ENCODE measurements at places on chromosomes 6 and 20. TPM values are rescaled to one million over a fixed set of nuclear protein-coding genes. Genes with fewer than 3 reads are reported as not detected.

- DNase-seq, result no peak
- H3K27ac ChIP-seq, result no peak overlapping the region
- peaks cover 3% of the 10 kb centered on the region for H3K36me3 ChIP-seq
- no peak overlapping the region for H3K4me3 ChIP-seq
- H3K27me3 ChIP-seq, result no peaks in the 10 kb centered on the region
- no peaks in the 10 kb centered on the region for H3K4me1 ChIP-seq
Observed at GRCh38 chr6:134604014-134604676, 286.2 kb upstream of the SGK1 start.

DNA sequence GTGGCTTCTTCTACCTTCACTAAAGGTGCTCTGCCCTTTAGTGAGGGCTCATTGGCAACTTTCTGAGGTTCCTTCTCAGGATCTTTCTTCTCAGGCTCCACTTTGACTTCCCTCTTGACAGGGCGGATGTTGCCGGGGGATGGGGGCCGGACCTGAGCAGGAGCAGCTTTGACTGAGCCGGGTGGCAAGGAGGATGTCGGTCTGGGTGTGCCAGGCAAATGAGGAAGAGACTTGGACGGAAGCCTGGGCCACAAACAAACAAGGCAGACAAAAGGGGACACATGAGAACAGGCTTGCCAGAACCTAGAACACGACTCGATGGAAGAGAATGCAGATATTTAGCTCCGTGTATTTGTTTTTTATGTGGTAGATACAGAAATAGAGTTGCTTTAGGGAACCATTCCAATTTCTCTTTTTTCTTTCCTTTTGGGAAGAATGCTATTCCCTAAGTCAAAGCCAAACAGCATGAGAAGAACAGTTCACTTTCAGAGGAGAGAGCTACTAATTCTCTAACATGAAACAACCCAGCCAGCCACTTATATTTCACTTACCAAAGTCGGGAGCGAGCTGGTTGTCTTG lies 76.2 kb upstream of the BCLAF1 start:
- H3K27ac ChIP-seq, result no peak overlapping the region
- H3K36me3 ChIP-seq, result no peaks in the 10 kb centered on the region
- peak overlapping the region; percentile 13 for H3K4me3 ChIP-seq

DNA sequence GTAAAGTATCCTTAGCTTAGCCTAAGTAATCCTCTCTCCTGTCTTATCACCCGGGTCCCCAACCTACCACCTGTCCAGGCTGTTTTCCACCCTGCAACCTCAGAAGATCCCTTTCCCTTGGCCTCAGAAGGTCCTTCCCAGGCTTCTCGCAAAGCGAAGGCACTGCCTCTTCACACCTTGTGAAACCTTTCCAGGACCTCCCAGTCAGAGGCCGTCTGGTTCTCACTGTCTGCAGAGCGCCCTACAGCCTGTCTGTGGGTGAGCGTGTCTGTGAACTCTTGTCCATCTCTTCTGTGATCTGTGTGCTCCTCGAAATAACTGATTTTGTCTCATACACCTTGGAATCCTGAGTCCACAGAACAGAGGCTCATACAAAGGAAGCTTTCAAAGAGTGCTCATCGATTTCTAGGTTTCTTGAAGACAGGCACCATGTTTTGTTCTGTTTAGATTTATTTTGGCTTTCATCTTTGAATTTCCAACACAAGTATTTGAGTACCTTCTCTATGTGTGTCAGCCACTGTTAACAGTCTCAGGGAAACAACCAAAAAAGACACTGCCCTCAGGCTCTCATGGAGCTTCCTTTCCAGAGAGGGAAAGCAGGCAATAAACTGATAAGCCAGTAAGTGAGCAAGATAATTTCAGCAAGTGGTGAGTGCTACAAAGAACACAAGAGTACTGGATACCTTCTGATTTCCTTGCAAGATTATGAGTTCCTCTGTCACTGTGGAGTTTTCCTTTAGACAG lies 6.3 kb downstream of the PDE10A start:
- no peak overlapping the region for H3K4me3 ChIP-seq
- H3K4me1 ChIP-seq, result no peaks in the 10 kb centered on the region
- H3K36me3 ChIP-seq, result no peaks in the 10 kb centered on the region
- no peak for DNase-seq
- peaks cover 17% of the 10 kb centered on the region for H3K27me3 ChIP-seq

DNA sequence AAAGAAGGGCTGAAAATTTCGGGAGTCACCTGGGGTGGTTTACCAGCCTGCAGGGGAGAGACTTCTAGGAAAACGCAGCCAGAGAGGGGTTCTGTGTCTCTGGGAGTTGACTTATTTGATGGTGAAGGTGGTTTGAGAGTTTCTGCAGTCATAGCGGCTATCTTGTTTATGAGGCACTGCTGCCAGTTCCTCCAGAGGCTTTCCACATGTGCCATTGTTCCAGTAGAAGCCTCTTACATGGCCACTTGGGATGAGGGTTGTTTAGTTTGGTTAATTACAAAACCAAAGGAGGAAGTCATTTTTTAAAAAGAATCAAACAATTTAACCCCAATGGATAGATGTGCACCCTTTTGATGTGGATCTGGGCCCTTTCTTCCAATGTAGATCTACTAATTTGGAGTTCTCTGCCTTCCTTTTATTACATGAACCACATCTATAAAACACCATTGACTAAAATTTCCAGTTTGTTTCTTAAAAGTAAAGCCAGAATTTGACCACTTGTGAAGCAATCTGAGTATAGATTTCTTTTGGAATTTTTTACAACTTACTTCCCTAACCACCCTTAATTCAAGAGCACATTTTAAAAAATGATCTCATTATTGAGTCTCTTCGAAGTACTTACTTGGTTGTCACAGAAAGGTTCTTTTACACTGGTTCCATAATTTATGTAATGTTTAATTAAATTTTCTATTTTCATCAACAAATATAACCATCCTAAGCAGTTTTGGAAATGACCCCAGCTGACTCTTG lies 97.6 kb downstream of the TCP11 start:
- H3K27me3 ChIP-seq, result no peaks in the 10 kb centered on the region
- DNase-seq, result no peak
- no peak overlapping the region for H3K27ac ChIP-seq
- H3K36me3 ChIP-seq, result peaks cover 2% of the 10 kb centered on the region
- no peak overlapping the region for H3K4me3 ChIP-seq
- peaks cover 6% of the 10 kb centered on the region for H3K4me1 ChIP-seq

DNA sequence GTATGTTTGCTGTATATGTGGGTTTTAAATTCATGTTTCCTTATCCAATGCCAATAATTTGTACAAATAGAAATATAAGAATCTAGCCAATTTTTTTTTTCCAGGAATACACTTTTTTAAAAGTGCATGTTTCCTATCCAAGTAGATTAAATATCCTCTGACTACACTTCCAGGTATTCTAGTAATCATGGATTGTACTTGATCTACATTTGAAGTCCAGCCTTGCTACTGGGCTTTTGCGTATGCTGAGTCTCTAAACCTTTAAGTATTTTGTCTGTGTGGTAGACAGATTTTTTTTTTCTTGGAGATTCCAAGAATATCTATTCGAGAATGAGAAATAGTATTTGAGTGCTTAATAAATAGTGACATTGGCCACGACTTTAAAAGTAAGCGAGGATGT lies 188.3 kb downstream of the SASH1 start:
- H3K4me3 ChIP-seq, result no peak overlapping the region
- no peaks in the 10 kb centered on the region for H3K36me3 ChIP-seq
- no peak overlapping the region for H3K27ac ChIP-seq
- DNase-seq, result no peak
- peaks cover 3% of the 10 kb centered on the region for H3K4me1 ChIP-seq
- H3K27me3 ChIP-seq, result peaks cover 4% of the 10 kb centered on the region

DNA sequence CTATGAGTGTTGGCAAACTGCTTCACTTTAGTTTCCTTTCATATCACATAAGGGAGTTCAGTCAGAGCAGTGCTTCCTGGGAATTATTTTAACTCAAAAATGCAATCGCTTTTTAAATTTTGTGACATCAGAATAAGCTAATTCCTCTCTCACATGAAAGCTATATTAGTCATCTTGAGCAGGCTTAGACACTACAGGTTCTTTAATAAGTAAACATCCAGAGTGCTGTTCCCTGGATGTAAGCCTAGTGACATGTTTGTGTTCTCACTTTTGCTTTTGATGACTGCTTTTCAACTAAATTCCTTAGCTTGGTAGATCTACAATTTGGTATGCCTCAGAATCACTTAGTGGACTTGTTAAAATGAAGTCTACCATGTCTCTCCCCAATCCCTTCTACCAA lies 252.7 kb upstream of the POU3F2 start:
- no peak overlapping the region for H3K4me3 ChIP-seq
- DNase-seq, result no peak
- no peaks in the 10 kb centered on the region for H3K4me1 ChIP-seq

GRCh38 chr20:63810730-63811490 lies 20.2 kb downstream of the ZBTB46 start:
- no peak for DNase-seq
- H3K27ac ChIP-seq, result no peak overlapping the region
- H3K36me3 ChIP-seq, result no peaks in the 10 kb centered on the region
- H3K27me3 ChIP-seq, result no peaks in the 10 kb centered on the region
- H3K4me1 ChIP-seq, result no peaks in the 10 kb centered on the region

- no peak overlapping the region for H3K4me3 ChIP-seq
- H3K4me1 ChIP-seq, result no peaks in the 10 kb centered on the region
- no peaks in the 10 kb centered on the region for H3K27me3 ChIP-seq
- no peak overlapping the region for H3K27ac ChIP-seq
- H3K36me3 ChIP-seq, result no peaks in the 10 kb centered on the region
Observed at GRCh38 chr6:18712595-18712994, 325.4 kb downstream of the RNF144B start.

DNA sequence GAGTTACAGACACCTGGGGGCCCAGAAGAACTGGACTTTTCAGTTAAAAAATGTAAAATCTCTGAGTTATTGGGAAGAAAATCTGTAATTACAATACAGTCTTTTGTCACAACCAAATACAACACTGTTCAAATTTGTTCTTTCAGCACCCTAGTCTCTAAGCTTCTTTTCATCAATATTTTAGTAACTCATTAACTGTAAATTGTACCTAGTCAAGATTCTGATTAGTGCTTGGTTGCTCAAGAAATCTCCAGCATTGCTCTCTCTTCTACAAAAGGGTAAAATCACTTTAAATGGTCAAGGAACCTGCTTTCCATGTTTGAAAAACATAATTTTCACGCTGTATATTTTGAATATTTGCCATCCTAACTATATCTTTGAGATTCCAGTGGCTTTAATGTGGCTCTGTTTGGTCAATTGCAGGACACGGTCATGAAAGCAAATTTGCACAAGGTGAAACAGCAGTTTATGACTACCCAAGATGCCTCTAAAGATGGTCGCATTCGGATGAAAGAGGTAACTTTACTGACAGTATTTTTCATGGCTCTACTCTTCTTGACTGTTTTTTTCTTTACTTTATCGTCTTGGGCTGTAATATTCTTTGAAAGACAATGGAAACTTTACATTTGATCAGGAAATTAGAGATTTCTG lies 9.2 kb downstream of the SCGN start:
- no peaks in the 10 kb centered on the region for H3K36me3 ChIP-seq
- H3K4me3 ChIP-seq, result no peak overlapping the region
- no peak overlapping the region for H3K27ac ChIP-seq
- no peak for DNase-seq

GRCh38 chr6:30895343-30895742 lies 11.0 kb downstream of the DDR1 start:
- no peak overlapping the region for H3K4me3 ChIP-seq
- no peaks in the 10 kb centered on the region for H3K4me1 ChIP-seq
- peaks cover 8% of the 10 kb centered on the region for H3K36me3 ChIP-seq
- no peaks in the 10 kb centered on the region for H3K27me3 ChIP-seq

GRCh38 chr6:47162793-47163192 lies 120.7 kb upstream of the ADGRF1 start:
- no peaks in the 10 kb centered on the region for H3K4me1 ChIP-seq
- DNase-seq, result no peak
- H3K36me3 ChIP-seq, result no peaks in the 10 kb centered on the region
- no peak overlapping the region for H3K27ac ChIP-seq
- H3K4me3 ChIP-seq, result no peak overlapping the region

DNA sequence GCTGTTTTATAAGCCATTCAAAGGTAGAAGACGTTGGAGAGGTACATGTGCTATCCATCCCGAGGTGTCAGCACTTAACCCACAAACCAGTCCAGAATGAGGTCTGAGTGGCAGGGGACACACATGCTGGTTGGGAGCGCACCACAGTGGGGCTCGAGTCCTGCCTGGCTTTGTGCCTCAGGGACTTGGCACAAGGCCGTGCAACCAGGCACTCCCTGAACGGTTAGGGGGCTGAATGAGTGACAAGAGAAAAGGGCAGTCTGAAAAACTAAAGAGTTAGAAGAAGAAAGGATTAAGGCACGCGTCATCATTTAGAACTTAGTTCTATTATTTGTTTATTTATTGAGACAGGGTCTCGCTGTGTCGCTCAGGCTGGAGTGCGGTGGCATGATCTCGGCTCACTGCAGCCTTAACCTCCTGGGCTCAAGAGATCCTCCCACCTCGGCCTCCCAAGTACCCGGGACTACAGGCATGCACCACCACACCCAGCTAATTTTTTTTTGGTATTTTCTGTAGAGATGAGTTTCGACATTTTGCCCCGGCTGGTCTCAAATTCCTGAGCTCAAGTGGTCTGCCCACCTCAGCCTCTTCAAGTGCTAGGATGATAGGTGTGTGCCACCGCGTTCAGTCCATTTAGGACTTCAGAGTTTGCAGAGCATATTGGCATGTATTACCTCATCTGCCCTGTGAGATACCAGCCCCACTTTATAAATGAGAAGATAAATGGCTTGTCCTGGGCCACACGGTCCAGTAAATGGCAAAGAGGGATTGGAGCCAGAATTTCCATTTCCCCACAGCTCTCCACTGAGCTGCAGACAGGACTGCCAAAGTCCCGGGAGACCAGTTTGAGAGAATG lies 47.4 kb upstream of the IRF4 start:
- H3K4me1 ChIP-seq, result peaks cover 20% of the 10 kb centered on the region
- H3K4me3 ChIP-seq, result no peak overlapping the region
- no peak for DNase-seq
- peaks cover 11% of the 10 kb centered on the region for H3K36me3 ChIP-seq
- H3K27me3 ChIP-seq, result no peaks in the 10 kb centered on the region

- peaks cover 18% of the 10 kb centered on the region for H3K27me3 ChIP-seq
- H3K4me3 ChIP-seq, result no peak overlapping the region
- no peaks in the 10 kb centered on the region for H3K36me3 ChIP-seq
- no peak overlapping the region for H3K27ac ChIP-seq
- H3K4me1 ChIP-seq, result no peaks in the 10 kb centered on the region
- DNase-seq, result no peak
Observed at GRCh38 chr20:38324159-38324558, 20.2 kb downstream of the BPI start.

The SLC13A3 gene
- total RNA-seq, result 0.07 TPM

The TRIM40 gene
- total RNA-seq, result not detected

The LY6G6D gene
- not detected for total RNA-seq

The DDO gene
- not detected for total RNA-seq

The ME1 gene
- 0.05 TPM for total RNA-seq

The LHFPL5 gene
- not detected for total RNA-seq

The GGTLC1 gene
- total RNA-seq, result not detected

The CDSN gene
- not detected for total RNA-seq

The EMILIN3 gene
- total RNA-seq, result 0.16 TPM

The PBOV1 gene
- total RNA-seq, result not detected

The HAO1 gene
- total RNA-seq, result not detected

The HBS1L gene
- total RNA-seq, result 133 TPM

The NKAIN2 gene
- not detected for total RNA-seq

The ARMC2 gene
- 3.9 TPM for total RNA-seq

The ADAM33 gene
- not detected for total RNA-seq

The SLC35F1 gene
- total RNA-seq, result 0.23 TPM

Measured in activated CD4-positive, alpha-beta T cell treated with anti-CD3 and anti-CD28 coated beads for 36 hours (primary cell).